ENCODE measurements at places on chromosomes 4 and X. TPM values are rescaled to one million over a fixed set of nuclear protein-coding genes. Genes with fewer than 3 reads are reported as not detected.

GRCh38 chr4:185779517-185779916 lies 32.5 kb downstream of the SORBS2 start:
- DNase-seq, result no peak

GRCh38 chrX:100850317-100850716 lies 23.8 kb downstream of the NOX1 start:
- no peak for DNase-seq

GRCh38 chr4:156673483-156673882 lies 298.1 kb downstream of the PDGFC start:
- no peak for DNase-seq

DNA sequence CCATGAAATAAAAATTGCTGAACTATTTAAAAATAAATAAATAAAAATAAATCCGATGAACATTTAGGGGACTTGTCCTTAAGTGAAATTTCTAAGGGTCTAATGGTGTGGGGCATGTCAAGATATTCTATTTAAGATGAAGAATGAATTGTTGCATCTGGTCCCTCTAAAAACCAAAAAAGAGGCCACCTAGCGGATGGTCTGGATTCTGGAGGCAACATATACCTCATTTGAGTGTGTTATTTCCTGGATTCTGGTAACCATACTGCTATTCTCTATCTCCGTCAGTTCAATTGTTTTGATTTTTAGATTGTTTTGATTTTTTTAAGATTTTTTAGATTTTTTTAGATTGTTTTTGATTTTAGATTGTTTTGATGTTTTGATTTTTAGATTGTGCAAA lies 28.3 kb downstream of the AGTR2 start:
- no peak for DNase-seq

GRCh38 chrX:143634663-143635455 lies 1.0 kb downstream of the SLITRK4 start:
- no peak for DNase-seq

The SPP1 gene
- not detected for polyA plus RNA-seq

The LRP2BP gene
- 0.10 TPM for polyA plus RNA-seq

The CYLC1 gene
- not detected for polyA plus RNA-seq

The TRIM61 gene
- polyA plus RNA-seq, result 0.04 TPM

The PRKG2 gene
- 0.10 TPM for polyA plus RNA-seq

The MAGEA10 gene
- polyA plus RNA-seq, result not detected

The RPA4 gene
- polyA plus RNA-seq, result 0.27 TPM

The CYTL1 gene
- not detected for polyA plus RNA-seq

The SSX2B gene
- polyA plus RNA-seq, result not detected

The LRBA gene
- polyA plus RNA-seq, result 1.5 TPM

Data from CD14-positive monocyte (primary cell).